ENCODE measurements at places on chromosomes 5 and 9.

- DNase-seq = no peak
Measured at GRCh38 chr5:94223235-94223634, 395.2 kb downstream of the KIAA0825 start.

GRCh38 chr9:137108608-137109249, 5.8 kb downstream of the DPP7 start:
- DNase-seq = no peak

- DNase-seq = no peak
Measured at GRCh38 chr5:131997727-131998117, 13.7 kb downstream of the ACSL6 start.

GRCh38 chr9:2979957-2980610, 136.2 kb upstream of the PUM3 start:
- DNase-seq = no peak

GRCh38 chr5:14185326-14186058, 42.4 kb downstream of the TRIO start:
- DNase-seq = no peak

DNA sequence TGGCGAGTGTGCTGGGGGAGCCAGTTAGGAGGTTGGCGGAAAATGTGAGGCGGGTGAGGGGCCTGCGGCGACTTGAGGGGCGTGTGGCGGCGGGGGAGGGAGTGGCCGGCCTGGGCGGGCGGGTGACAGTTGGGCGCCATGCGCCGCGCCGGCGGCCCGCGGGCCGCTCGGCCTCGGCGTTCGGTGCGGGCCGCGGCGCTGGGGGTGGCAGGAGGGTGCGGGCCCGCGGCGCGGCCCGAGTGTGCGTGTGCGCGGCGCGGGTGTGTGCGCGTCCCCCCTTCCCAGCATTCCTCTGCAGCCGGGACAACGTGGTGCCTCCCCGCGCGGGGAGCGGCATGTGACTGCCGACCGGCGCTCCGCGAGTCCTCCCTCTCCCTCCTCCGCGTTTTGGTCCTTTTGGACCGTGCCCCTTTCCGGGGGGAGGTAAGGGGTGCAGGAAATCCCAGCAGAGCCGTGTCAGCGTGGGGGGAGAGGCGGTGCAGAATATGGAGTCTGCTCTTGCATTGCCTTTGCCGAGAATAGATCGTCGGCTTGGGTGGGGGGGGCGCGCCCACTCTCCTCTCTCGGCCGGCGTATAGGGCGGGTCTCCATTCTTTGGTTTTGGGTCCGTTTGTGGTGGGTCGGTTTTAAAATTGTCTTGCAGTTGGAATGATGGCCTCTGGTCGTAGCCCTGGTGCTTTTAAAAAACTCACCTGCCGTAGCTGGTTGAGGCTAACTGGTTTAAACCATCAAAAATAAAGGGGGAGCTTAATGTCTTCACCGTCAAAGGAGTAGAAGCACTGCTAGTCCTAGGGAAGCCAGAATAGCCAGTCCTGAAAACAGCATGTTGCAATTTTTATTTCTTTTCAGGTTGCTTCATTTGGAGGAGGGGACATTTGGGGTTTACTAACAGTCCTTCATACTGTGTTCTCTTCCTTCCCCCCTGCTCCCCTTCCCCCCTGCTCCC, 2.0 kb downstream of the LARP1 start:
- DNase-seq = peak; percentile 61

GRCh38 chr9:129278391-129279237, 100.6 kb upstream of the IER5L start:
- no peak for DNase-seq

DNA sequence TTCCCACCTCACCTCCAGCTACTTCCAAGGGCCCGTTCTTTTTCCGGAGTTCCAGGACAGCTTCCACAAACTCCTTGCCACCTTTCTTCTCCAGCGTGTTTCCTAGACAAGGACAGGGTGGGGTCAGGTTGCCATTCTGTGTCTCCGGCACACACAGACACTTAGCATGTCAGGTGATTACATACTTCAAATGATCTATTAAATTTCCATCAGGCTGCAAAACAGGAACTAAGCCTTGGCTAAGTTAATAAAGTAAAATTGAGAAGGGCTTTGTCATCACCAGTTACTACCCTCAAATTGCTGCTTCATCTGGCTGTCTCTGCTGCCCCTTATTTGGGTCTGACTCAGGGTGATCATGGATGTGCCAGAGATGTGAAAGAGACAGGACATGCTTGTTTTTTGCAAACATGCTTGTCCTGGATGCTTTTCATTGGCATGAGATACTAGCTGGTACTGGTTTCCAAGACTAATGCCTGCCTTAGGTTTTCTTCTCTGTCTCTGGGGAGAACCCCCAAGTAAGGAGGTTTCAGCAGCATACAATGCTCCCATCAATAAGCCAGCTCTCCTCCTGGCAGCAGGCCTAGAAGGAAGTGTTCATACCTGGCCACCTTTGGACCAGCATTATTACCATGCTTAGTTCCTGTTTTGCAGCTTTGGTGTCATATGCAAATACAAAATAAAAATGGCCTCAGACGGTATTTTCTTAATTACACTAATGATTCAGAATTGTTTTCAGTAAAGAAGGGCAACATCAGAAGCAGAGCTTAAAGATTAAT, 52.9 kb downstream of the MACROH2A1 start:
- no peak for DNase-seq

DNA sequence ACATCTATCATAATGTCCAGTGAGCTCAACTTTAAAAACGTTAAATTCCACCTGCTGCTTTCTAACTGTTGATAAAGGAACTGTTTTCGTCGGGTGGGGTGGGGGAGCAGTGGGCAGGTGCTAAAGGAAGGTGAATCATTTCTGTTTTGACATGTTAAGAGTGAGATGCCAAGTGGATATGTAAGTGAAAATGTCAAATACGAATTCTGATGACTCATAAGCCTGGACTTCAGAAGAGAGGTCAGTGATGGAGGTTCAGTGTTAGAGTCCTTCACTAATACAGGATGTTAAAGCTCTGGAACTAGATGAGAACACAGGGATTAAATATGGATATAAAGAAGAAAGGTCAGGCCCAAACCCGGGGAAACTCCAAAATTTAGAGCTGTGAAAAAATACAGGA, 617.9 kb upstream of the CTNND2 start:
- DNase-seq = no peak

- no peak for DNase-seq
Measured at GRCh38 chr5:133817456-133817855, 151.0 kb downstream of the C5orf15 start.

DNA sequence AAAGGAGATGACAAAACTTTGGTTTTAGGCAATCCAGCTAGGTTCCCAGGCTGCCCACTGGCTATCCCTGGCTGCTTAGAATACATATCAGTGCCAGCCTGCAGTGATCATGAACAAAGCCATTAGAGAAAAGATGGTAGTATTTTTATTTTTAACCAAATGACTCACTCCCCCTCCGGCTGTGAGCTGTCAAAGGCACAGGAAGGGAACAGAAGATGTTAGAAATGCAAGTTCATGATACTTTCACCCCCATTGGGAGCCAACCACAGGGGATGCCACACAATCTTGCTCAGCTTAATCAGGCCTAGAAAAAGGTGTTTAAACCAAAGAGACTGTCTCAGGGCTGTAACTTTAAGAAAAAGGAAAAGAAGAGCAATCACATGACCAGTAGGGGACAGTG, 70.3 kb upstream of the ASTN2 start:
- DNase-seq = no peak

GRCh38 chr5:74946471-74946870, 80.3 kb upstream of the FAM169A start:
- DNase-seq = no peak

GRCh38 chr5:154871734-154872133, 13.3 kb downstream of the CNOT8 start:
- DNase-seq = no peak

- no peak for DNase-seq
Measured at GRCh38 chr9:129574911-129575585, 45.9 kb downstream of the C9orf50 start.

GRCh38 chr9:86511614-86512360, 157.6 kb upstream of the TUT7 start:
- DNase-seq = no peak

DNA sequence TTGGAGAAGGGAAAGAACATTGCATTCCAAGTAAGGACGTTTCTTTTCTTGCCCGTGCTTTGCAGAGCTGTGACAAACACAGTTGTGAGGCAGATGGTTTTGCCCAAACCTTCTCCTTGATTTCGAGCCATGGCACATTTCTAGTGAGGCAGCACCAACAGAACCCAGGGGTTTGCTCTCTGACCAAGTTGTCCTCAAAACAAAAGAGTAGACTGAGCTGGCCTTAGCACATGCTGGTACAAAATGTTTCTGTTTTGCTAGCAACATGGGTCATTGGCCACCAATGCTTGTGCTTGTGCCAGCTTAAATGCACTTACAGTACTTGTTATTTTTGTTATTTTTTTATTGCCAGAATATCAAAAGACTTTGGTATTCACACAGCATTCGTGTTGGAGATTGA, 328.8 kb downstream of the GADD45G start:
- DNase-seq = no peak

- DNase-seq = no peak
Measured at GRCh38 chr5:76303921-76304320, 99.2 kb upstream of the IQGAP2 start.

DNA sequence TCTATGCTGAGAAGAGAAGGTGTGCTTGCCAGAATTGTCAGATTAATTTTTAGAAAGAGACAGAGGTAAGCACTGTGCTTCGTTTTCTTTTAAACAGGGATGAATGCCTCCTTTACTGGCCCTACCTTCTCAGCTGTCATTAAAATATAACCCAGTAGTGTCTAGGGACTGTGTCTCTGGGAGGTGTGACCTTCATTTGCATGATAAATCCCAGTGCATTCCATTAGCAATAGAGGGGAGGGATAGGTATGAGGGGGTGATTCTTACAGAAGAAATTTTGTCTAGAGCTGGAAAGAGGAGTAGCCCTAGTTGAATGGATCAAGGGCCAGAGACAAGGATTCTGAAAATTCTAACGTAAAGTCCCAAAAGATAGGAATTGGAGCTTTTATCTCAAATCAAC, 351.5 kb downstream of the BNC2 start:
- DNase-seq = no peak

Measured in femur (tissue), 1 donor.